Progenitor cell of endocrine pancreas (in vitro differentiated cells): ENCODE measurements at places on chromosomes 6 and 20.

- no peak for DNase-seq
Measured at GRCh38 chr6:52576054-52576391, 837 bp downstream of the TRAM2 start.

DNA sequence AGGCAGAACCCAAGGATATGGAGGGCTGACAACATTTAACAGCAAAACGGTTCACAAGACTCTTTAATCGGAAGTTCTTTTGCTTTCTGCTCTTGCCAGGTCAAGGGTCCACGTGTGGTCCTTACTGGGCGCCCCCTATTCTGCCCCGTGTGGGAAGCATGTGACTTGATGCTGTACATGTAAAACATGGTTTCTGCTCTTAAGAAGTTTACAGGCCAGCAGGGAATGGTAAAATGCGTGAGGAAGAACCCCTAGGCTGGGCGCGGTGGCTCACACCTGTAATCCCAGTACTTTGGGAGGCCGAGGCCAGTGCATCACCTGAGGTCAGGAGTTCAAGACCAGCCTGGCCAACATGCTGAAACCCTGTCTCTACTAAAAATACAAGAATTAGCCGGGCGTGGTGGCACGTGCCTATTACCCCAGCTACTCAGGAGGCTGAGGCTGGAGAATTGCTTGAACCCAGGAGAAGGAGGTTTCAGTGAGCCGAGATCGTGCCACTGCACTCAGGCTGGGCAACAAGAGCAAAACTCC lies 19.3 kb downstream of the ZNF217 start:
- DNase-seq: no peak

DNA sequence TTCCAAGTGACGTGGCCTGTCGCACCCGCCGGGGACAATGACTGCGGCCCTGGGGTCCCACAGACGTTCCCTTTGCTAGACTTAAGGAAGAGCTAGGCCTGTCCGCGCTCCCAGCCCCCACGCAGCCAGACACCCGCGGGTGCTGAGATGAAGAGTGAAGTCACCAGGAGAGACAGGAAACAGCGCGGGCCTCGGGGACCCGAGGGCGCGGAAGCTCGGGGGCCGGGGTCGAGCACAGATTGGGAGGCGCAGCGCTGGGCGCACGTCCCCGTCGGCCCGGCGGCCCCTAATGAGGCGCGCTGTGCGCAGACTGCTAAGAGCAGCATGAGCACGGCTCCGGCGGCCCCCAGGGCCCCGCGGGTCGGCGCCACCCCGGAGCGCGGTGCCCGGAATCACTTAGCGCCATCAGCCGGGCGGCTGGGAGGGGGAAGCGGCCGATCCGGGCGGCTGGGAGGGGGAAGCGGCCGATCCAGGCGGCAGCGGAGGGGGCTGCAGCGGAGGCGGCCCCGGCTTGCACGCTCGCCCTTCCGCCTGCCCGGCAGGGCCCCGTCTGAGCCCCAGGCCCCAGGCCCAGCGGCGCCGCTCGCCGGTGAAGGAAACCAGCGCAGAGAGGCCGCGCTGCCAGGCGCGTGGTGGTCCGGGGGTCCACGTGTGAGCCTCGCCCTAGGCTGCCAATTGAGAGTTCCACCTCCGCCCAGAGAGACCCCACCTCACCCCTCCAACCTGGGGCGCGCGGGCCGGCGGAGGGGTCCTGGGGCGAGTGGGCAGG lies 8.3 kb upstream of the AVP start:
- DNase-seq: no peak

DNA sequence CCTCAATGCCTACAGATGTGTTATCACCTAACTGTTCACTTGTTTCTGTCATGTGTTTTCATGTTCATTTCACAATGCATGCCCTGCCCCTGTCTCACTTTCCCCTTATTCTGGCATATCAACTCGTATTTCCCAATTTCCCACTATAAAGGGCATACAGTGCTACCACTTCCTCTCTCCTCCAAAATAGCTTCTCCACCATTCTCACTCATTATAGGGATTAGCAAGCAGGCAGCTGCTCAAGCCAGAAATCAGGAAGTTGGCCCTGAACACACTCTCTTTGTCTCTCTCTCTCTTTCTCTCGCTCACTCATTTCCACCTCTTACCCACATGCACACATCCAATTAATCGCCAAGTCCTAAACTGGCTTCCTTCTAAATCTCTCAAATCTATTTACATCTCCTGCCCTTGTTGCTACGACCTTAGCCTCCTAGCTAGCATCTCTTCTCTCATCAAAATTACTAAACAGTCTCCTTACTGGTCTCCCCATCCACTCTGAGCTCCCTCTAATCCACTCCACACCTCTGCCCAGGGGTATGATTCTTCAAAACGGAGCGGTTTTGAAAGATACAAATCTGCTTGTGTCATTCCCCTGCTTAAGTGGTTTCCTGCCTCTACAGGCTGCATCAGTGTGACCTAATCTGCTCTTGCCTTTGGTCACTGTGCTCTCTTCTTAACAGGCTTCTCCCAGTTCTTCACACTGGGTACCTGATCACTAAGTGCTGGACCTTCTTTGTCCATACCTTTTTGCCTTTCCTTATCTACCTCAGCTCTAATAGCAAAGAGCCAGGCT lies 196.2 kb downstream of the BTBD9 start:
- DNase-seq: no peak

DNA sequence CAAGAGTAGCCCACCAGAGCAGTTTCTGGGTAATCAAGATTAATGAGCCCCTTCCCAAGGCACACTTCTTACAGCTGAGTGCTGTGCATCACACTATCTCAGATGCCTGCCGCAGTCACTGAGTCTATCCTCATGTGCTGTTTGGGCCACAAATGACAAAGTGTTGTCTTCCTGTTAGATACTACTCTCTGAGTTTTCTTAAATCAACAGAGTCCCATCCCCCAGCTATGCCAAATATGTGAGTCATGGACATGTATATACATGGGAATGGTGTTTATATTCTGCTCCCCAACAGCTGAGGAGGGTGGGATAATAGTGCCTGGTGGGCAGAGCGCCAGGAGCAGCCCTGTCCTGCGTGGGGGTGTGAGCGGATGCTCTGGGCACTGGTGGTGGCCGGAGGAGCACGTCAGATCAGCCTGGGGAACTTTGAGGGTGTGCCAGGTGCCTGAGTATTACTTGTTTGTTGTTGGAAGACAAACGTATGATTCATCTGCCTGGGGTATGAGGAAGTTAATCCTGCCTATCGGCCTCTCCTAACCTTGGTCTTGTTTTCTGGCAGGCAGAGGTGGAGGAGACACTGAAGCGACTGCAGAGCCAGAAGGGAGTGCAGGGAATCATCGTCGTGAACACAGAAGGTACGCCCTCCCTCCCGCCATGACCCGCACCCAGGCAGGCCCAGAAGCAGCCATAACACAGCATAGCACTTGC lies 9.6 kb downstream of the DYNLRB1 start:
- no peak for DNase-seq

DNA sequence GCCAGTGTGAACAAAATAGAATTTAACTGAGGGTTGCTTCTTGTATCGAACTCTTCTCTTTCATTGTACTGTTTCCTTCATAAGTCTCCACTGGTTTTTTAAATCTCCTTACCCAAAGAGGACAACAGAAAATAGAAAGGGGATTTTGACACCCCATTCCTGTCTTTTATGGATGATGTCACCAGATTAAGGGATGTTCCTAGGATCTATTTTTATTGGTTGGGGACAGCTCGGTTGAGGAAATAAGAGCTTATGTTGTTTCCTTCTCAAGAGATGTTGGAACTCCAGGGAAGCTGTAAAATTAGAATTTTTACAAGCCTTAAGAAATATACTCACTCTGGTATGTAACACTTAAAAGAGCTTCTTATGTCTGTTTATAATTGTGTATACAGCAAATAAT lies 171.5 kb downstream of the PHF3 start:
- DNase-seq: no peak
